ENCODE measurements at places on chromosomes 3 and 15.

GRCh38 chr15:70063980-70064379 is 33.7 kb downstream of the TLE3 start:
- DNase-seq: no peak

GRCh38 chr15:60592371-60593169 is 113.6 kb upstream of the ICE2 start:
- DNase-seq: peak; percentile 91

DNA sequence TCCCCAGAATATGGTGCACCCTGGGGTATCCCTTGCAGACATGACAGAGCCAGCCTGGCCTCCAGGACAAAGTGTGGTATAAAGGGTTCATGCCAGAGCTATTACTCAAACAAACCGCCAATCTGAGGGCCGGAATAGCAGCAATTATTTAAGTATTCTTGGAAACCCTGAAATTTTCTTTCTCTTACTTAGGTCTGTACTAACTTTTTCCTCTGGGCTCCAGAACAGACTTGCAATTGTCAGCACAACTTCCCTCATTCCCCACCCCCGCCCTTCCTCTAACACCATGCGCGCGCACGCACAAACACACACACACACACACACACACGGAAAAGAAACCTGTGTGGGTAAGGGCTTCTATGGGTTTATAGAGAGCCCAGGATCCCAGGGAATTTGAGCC is 56.3 kb downstream of the ISG20 start:
- DNase-seq: no peak

DNA sequence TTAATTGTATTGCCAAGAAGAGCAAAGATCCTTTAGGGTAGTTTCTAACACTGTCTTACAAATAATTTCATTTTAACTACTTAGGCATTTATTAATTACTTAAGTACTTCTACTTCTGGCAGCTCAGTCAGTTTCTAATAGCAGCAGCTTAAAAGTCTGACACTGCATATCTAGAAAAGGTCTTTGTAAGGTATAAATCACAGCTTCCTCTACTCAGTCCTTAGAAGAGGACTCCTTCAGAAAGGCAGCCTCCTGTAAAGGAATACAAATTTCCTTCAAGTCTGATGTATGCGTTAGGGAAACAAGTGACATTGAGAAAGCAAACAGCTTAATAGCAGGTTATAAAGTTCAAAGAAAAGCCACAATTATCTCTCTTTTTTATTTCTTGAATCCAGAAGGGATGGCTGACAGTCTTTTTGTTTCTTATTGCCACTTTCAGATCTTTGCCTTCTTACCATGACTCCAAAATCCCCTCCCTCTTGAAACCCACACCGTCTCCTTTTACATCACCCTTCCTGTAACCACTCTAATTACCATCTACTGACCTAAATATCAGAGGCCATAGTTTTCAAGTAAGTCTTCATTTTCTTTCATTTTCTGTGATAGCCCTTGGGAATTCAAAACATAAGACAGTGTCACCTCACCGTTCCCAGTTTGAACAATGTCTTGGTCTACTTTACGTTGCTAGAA is 109.5 kb downstream of the CGGBP1 start:
- no peak for DNase-seq

DNA sequence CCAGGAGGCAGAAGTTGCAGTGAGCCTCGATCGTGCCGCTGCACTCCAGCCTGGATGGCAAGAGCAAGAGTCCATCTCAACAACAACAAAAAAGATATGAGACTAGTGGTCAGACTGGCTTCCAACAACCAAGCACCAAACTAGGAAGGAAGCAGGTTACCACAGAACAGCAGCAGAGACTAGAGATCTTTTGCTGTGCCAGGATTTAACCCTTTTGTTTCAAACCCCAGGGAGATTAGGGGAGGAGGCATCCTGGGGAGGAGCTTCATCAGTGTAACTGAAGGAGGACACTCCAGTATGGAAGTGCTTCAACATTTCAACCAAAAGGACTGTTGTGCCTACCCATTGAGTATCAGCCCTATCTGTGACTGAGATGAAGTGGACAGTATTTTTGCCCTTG is 240.3 kb downstream of the ZIC1 start:
- DNase-seq: no peak

- DNase-seq: no peak
Observed at GRCh38 chr3:70849911-70850699, 537.7 kb upstream of the MDFIC2 start.

- no peak for DNase-seq
Observed at GRCh38 chr3:101862416-101863165, 13.3 kb downstream of the NFKBIZ start.

GRCh38 chr3:8027954-8028353 is 473.7 kb upstream of the LMCD1 start:
- no peak for DNase-seq

GRCh38 chr15:64137226-64137833 is 14.2 kb upstream of the SNX22 start:
- no peak for DNase-seq

- DNase-seq: no peak
Observed at GRCh38 chr15:77076323-77076915, 5.5 kb upstream of the TSPAN3 start.

GRCh38 chr15:89971592-89971997 is 29.5 kb upstream of the ZNF710 start:
- peak; percentile 76 for DNase-seq

GRCh38 chr3:26560081-26560480 is 62.5 kb upstream of the LRRC3B start:
- no peak for DNase-seq

GRCh38 chr3:71258526-71258925 is 325.0 kb downstream of the FOXP1 start:
- DNase-seq: no peak

GRCh38 chr15:32870240-32871033 is 152.6 kb downstream of the GREM1 start:
- peak; percentile 24 for DNase-seq

DNA sequence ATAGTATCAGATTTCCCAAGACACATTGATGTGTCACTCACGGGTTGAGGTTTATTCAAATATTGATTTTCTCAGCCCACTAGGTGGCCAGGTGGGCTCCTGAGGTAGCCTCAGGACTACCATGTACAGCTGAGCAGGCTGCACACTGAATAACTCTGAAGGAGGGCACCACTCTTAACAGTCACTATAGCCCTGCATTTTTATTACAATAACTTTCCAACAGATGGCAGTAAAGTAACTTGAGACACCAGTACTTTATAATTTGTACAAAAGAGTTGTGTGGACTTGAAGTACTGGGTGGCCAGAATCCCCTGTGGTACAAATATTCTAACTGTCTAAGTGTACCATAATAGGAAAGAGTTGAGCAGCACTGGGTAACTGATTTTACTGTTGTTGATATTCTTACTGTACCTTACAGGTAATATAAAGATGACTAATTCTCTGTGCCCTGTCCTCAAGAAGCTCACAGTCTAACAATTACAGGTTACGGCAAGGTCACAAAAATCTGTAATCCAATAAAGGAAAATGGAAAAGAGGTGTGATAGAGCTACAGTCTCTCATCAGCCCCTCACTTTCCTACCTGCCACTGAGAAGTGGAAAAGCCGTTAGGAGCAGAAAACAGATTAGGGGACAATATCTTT is 76.0 kb downstream of the ETFA start:
- DNase-seq: no peak

GRCh38 chr3:153313302-153313965 is 151.4 kb downstream of the RAP2B start:
- no peak for DNase-seq

DNA sequence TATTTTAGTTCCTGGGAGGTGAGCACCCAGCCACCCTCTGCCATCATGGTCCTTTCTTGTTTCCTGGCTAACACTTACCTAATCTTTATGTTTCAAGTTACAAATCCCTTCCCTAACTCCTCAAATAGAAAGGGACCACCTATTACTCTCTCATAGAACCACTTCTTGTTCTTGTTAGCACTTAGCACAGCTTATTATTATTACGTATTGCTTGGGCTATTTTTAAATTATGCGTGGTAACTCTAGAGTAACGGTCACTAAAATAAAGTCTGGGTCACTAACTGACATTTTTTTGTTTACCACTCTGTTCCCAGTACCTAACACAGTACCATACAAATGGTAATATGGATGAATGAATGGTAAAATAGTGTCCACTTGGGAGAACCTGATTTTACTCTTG is 141.9 kb downstream of the LRTM1 start:
- no peak for DNase-seq

DNA sequence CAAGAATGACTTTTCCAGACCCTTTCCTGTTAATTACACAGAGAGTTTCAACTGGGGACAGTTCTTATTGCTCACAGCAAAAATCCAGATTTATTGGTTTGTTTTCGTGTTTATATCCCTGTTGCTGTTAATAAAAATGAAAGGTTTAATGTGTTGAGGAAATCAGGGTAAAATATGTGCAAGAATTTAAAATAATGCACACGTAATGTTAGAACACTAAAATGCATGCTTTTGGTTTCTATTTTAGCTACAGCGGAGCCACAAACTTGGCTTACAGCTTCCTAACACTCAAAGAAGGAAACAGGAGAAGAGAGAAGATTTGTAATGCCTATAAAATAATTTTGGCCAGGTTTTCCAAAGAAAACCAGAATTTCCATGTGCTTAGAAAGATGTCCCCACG is 62.7 kb downstream of the CASR start:
- no peak for DNase-seq

- no peak for DNase-seq
Observed at GRCh38 chr15:89783111-89783860, 7.2 kb downstream of the MESP2 start.

GRCh38 chr3:123335007-123335670 is 113.8 kb downstream of the ADCY5 start:
- DNase-seq: peak; percentile 20

DNA sequence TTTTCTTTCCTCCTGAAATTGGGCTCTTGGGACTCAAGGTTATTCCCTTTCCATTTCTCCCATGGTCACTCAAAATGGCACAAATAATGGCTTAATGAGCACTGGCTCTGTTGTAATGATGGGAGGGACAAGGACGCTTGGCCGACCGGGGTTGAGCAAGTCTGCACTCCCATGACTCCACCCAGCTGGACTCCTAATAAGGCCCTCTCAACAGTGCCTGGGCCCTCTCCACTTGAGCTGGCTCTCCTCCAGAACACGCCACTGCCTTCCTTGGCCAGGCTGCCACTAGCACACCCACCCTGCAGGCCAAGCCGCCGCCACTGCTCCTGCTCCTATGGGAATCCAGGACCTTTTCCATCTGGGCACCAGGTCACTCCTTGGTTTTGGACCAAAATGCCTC is 42.3 kb downstream of the ADCY5 start:
- DNase-seq: no peak

- peak; percentile 78 for DNase-seq
Observed at GRCh38 chr15:31326875-31327668, 437 bp downstream of the KLF13 start.

DNA sequence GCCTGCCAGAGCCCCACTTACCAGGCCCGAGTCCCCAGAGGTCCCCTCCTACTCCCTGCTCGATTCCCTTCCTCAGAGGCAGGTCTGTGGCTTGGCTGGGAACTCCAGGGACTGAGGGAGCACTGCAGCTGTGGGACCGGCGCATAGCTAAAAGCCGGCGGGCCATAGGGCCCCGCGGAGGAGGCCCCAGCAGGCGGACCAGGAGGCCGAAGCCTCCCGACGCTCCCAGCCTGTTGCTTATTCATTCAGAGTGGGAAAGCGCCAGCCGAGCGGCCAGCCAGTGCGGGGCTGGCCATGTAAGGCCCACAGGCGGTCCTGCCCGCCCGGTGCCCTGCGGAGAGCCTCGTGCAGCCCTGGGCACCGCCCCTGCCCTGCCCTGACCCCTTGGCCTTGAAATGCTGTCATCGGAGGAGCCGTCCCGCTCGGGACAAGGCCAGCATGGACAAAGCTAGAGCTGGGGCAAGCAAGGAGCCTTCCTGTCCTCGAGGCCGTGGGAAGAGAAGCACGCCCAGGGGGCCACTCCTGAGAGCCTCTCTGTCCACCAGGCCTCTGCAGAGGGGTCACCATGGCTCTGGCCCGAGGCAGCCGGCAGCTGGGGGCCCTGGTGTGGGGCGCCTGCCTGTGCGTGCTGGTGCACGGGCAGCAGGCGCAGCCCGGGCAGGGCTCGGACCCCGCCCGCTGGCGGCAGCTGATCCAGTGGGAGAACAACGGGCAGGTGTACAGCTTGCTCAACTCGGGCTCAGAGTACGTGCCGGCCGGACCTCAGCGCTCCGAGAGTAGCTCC is at the start of gene LOXL1:
Gene LOXL1, plus strand, starts transcription at position 244 of the 784 bp plus-strand sequence. Its CDS starts 322 bp downstream, at position 566.
- no peak for DNase-seq

DNA sequence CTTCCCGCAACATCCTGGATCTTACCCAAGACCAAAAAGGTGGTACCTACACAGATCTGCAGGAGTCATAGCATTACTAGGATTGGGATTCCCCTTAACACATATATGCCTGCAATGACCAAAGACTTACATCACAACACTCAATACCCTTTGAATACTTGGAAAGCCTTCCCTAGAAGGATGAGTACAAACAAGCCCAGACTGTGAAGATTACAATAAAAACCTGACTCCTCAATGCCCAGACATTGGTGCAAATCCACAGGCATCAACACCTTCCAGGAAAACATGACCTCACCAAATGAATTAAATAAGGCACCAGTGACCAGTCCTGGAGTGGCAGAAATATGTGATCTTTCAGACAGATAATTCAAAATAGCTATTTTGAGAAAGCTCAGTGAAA is 326.8 kb downstream of the TBL1XR1 start:
- no peak for DNase-seq

DNA sequence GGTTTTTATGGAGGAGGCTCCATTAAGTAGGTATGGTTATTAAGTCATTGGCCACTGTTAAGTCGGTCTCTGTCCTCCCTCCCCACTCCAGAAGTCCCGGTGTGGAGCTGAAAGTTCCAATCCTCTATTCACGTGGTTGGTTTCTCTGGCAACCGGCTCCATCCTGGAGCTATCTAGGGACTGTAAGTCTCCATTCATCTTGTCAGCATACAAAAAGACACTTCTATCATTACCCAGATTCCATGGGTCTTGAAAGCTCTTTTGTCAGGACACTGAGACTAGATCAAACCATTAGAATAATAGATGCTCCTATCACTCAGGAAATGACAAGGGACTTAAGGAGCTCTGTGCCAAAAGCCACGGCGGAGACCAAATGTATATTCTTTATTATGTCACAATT is 110.3 kb downstream of the PIK3CB start:
- DNase-seq: no peak

DNA sequence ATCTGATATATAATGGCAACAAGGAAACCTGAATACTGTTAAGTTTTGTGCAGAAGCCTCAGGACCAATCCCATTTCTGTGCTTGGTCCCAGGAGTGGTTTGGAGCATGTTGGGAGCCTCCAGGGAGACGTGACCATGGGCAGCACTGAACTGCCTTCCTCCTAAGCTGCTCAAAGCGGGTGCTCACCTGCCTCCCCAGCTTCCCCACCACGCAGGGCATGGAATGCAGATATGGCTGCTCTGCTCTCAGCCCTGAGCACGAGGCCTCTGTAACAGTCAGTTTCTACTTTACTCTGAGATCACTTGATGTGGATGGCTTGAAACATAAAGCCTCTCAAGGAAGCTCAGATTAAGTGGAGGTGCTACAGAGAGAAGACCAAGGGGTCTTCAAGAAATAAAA is 49.3 kb downstream of the MESD start:
- DNase-seq: no peak

- no peak for DNase-seq
Observed at GRCh38 chr3:179610066-179610465, 5.5 kb downstream of the NDUFB5 start.

- no peak for DNase-seq
Observed at GRCh38 chr3:29382409-29382808, 101.5 kb downstream of the RBMS3 start.

Measured in activated CD4-positive, alpha-beta memory T cell treated with anti-CD3 and anti-CD28 coated beads for 36 hours (primary cell).